ENCODE measurements at places on chromosomes 16 and 17.
A peak's percentile ranks its signal among the peaks of the same experiment; 100 is the strongest.

DNA sequence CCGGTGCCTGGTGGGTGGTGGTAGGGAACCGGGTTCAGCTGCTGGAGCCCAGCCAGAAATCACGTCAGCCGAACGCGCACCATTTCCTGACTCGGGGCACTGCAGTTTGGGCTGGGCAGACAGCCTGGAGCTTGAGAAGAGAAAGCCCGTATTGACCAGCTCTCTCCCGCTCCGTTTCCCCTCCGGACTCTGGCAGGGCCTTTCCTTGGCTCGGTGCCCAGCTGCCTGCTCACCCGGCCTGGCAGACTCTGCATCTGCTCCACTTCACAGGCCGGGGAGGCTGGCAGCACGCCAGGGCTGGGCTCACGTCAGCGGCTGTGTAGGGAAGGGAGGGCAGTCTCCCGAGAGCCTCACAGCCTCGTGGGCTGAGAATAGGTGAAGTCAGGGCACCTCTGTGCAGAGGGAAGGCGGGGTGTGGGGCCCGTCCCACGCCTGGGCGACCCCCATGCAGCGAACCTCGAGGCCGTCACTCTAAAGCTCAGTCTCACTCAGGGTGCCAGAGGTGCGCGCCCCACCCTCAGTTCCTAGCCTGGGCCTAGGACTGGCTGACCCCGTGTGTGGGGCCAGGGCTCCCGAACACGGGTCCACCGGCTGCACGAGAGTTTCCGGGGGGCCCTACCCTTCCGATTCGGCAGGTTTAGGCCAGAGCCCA is 59.1 kb downstream of the OR1D5 start:
- peak; percentile 17 for DNase-seq

DNA sequence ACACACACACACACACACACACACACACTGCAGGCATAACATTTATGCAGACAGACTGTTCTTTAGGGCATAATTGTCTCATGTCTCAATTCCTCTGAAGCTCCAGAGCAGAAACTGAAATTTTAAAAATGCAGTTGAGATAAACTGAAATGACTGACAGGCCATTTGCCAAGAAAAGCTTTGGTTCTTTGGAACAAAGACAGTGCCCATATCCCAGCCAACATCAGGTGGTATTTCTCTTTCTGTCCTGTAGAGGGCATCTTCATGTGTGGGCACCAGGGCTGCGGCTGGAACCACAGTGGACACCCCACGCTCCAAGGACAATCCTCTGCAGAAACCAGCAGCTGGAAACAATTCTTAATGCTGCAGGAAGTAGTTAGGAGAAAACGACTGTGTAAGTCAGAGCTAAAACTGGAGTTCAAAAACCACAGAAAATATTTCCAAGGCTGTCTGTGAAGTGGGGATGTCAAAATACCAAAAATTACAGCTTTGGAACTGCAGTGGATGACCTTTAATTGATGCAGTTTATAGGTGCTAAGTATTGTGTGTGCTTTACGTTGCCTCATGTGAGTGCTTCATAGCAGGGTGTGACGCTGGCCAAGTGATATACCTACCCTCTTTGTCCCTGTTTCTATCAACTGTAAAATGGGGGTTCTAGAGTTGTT is 10.6 kb upstream of the MEFV start:
- no peak for DNase-seq

- no peak for DNase-seq
These were observed 7.2 kb upstream of the ARHGDIA start for GRCh38 chr17:81878294-81878693.

GRCh38 chr17:12790249-12791106 is 1.2 kb downstream of the ARHGAP44 start:
- no peak for DNase-seq

GRCh38 chr17:31274252-31274651 is 22.8 kb downstream of the OMG start:
- no peak for DNase-seq

GRCh38 chr16:15808071-15808470 is 48.8 kb downstream of the MYH11 start:
- DNase-seq, result no peak

DNA sequence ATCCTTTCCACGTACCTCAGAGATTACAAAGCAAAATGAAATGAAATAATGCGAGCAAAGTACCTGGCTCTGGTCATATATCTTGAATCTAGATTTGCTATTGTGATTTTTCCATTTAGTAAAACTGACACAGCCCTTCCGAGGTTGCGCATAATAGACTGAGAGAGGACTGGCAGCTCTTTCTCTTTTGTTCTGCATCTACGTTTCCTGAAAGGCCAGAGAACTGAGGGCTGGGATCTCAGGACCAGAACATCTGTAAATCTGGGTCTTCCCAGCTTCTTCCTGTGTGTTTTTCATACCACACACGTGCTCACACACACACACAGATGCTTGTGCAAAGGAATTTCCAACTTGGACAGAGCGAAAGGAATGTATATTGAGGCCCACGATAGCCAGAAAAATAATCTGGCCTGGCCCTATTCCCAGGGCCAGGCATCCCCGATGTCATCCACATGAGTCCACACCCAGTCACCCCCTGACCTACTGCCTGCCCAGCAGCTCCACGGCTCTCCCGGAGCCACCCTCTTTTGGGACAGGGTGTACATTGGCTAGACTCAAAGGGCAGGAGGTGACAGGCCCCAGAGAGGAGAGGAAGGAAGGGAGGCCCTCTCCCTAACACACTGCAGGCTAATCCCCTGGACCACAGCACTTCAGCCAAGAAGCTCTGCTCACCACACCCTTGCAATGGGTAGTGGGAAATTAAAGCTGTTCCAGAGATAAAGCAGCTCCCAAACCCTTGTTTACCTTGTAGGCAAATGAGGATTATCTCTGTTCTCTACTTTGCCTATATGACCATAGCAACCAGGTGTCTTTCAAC is 41.8 kb downstream of the NOL11 start:
- no peak for DNase-seq

- no peak for DNase-seq
These were observed 9.6 kb downstream of the GALK1 start for GRCh38 chr17:75755205-75755901.

GRCh38 chr16:79542237-79542774 is 58.2 kb downstream of the MAF start:
- no peak for DNase-seq

DNA sequence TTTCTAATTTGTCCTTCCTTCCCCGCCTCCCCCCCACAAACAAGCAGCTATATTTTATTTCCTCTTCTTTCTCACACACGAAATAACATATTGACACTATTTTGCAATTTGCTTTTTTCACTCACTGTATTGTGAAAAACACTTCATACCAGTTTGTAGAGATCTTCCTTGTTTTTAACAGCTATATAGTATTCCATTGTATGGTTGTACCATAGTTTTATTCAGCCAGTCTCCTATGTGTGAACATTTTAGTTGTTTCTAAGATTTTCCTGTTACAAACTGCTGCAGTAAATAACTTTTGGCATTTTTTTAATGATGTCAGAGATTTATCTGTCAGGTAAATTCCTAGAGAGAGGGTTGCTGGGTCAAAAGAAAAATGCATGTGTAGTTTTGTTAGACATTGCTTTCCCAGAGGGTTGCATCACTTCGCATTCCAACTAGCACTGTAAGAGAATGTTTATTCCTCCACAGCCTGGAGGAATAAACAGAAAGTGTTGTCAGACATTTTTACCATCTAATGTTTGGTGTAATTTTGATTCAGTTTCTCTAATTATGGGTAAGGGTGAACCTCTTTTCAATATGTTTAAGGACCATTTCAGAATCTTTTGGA is 101.2 kb downstream of the MRTFB start:
- DNase-seq, result no peak

GRCh38 chr17:44010966-44011647 is 3.7 kb downstream of the TMEM101 start:
- no peak for DNase-seq

GRCh38 chr17:18300725-18301480 is 13.9 kb downstream of the TOP3A start:
- no peak for DNase-seq

DNA sequence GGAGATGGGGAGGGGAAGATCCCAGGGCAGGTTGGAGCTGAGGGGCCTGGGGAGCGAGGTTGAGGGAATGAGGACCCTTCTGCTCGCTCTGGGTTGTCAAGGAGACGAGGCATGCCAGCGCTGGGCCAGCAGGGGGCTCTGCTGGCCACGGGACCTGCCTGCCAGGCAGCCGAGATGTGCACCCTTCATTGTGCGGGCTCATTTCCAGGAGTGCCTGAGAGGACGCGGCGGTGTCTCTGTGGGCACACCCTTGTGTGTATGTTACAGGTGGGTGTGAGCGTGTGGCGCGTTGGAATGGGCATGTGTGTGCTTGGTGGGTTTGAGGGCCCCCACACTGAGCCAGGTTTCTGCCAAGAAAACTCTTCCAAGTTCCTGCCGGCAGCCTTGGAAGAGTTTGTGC is 15.9 kb downstream of the ARHGAP23 start:
- DNase-seq, result no peak

DNA sequence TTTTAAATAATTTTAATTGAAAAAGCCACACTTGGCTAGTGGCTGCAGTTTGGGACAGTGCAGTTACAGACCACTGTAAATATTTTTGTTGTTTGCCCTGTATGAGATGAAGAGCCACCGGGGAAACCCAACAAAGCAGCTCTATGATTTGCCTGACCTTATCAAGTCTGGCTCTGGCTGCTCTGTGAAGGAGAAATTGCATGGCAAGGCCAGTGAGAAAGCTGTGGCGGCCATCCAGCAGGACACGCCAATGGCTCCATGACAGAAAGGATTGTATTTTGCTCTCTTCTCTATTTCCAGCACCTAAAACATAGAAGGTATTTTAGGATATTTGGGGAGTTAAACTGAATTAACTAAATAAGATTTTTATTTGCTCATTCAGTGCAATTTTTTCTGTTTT is 330.0 kb upstream of the DYNLRB2 start:
- no peak for DNase-seq

- no peak for DNase-seq
These were observed 1.8 kb upstream of the MIF4GD start for GRCh38 chr17:75272848-75273184.

DNA sequence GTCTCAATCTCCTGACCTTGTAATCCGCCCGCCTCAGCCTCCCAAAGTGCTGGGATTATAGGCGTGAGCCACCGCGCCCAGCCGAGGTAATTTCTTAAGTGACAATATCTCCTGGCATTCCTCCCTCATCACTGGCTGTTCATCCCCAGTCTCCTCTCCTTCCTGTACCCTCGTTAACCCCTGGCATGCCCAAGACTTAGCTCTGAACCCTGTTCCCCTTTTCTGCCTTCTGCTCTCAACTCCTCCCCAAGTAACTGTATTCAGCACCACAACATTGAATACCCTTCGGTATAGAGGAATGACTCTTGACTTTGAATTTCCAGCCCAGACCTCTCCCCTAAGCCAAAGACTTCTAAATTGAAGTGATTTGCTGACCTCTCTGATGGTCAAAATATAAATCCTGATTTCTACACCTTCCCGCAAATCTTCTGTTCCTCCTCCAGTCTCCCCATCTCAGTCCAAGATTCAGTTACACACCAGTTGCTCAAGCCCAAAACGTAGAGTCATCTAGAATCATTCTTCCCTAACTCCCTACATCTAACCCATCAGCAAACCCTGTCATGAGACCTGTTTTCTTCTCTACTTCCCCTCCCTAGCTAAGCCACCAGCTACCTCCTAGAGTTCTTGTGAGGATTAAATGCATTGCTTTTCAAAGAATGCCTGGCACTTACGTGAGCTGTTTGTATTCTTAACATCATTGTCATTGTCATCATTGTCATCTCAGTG is 14.8 kb downstream of the PMP22 start:
- DNase-seq, result no peak

- no peak for DNase-seq
These were observed 50.1 kb downstream of the GTF3C1 start for GRCh38 chr16:27499659-27500055.

DNA sequence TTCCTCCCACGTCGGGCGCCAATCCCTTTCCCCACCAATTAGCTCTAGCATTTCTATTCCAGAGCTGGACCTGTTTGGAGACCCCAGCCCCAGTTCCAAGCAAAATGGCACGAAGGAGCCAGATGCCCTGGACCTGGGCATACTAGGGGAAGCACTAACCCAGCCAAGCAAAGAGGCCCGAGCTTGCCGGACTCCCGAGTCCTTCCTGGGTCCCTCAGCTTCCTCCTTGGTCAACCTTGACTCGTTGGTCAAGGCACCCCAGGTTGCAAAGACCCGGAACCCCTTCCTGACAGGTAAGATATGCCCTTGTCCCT is 5.6 kb upstream of the SPATA20 start:
- DNase-seq, result no peak

GRCh38 chr17:75900691-75901533 is 3.8 kb downstream of the MRPL38 start:
- DNase-seq, result no peak

DNA sequence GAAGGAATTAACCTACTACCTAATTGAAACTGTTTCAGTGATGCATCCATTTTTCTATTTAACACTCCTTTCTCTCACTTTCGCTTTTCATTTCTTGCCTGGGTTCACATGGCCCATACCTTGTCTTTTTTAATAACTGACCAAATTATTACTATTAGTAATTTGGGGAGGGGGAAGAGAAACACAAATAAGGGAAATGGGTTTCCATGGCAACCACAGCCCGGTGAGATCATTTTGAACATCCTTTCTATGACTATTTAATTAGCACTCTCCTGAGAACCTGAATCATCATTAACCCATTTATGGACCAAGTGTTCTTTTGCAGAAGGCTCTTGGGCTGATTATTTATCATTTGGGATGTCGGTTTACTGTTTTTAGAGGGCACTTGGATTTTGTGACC is 628.2 kb upstream of the SALL1 start:
- DNase-seq, result no peak

DNA sequence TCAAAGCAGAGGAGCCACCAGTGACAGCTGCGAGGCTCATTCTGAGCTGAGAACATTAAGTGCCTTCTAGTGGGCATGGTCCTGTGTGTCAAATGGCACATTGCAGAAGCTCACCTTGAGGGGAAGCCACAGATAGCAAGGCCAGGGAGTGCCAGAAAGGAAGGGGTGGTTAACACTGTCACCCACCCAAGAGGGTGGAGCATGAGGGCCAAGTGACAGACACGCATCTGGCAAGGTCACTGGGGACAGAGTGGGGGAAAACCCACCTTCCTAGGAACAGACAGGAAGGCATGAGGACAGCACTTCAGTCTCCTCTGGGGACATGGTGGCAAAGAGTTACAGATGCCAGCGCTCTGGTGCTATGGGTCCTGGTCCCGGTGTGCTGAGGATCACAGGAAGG is 22.1 kb downstream of the NUBP1 start:
- DNase-seq, result no peak

DNA sequence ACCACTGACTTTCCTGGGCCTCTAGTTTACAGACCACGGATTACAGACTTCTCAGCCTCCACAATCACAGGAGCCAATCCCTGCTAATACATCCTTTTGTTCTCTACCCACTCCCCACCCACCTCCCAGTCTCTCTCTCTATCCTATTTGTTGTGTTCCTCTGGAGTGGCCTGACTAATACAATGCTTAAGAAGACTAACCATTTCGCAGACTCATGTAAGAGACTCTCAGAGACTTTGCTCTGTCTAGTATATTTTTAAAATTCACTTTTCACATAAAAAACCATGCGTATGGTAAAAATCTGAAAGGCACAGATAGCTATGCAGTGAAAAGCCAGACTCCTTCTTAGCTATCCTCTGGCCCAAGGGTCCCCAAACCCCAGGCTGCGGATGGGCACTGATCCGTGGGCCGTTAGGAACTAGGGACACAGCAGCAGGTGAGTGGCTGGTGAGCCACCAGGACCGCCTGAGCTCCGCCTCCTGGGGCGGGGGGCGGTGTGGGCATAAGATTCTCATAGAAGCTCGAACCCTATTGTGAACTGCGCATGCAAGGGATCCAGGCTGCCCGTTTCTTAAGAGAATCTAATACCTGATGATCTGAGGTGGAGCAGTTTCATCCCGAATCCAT is 7.6 kb downstream of the PIK3R6 start:
- DNase-seq, result no peak

Measured in stimulated activated CD8-positive, alpha-beta memory T cell treated with anti-CD3 and anti-CD28 coated beads, Interleukin-7, amount 100 ng/mL, for 1 hour (primary cell).